GM04503 (cell line): ENCODE measurements at places on chromosomes 11 and 22.

GRCh38 chr22:43895986-43896645, 4.3 kb upstream of the PNPLA5 start:
- no peak for DNase-seq

- no peak for DNase-seq
These were observed 14.7 kb upstream of the SORL1-AS1 start for GRCh38 chr11:121467471-121467870.

- no peak for DNase-seq
These were observed 25.4 kb downstream of the APIP start for GRCh38 chr11:34890812-34891211.

- no peak for DNase-seq
These were observed 1.7 kb downstream of the NRXN2 start for GRCh38 chr11:64721359-64721699.

GRCh38 chr22:41538583-41538982, 5.7 kb downstream of the POLR3H start:
- no peak for DNase-seq

- no peak for DNase-seq
These were observed 13.7 kb downstream of the TRMU start for GRCh38 chr22:46349238-46349637.

DNA sequence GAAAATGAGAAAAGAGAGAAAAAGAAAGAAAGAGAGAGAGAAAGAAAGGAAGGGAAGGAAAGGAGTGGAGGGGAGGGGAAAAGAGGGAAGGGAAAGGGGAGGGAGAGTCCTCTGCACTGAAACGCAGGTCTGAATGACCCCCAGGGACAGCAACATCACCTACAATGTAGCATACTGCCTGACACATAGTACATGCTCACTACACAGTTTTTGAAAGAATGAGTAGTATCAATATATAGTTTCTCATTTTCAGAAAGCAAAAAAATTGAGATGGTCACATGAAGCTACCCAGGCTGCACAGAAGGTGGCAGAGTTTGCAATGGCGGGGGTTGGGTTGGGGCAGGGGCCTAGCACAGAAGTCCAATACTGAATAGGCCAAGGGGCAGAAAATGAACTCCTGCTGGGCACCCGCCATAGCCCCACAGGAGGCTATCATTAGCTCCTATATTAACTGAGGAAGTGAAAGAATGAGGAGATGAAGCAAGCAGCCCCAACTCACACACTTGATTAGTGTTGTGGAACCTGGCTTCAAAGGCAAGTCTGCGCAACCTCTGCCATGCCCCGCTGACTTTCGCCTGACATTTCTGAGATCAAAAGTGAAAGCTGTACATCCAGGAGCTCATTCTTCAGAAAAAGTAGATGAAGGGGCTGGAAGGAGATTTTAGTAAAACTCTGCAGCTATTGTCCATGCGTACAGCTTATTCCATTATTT, 241.2 kb upstream of the SYN3 start:
- no peak for DNase-seq

DNA sequence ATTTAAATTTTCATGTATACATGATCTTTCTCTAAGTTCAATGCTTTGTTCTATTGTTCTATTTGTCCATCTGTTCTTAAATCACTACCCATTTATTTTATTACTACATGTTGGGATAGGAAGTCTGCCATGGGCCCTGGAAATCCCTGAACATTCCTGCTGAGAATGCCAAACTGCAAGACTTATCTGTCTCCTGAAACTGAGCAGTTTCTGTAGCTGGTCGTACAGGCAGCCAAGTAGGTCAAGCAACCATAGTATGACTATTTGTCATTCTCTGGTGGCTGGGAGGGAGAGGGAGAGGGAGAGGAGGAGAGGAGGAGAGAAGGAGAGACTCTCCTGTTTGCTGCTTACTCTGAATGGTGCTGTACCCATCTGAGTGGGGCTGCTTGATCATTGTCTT, 82.8 kb upstream of the SNX19 start:
- peak; percentile 31 for DNase-seq

- DNase-seq = no peak
These were observed 5.1 kb upstream of the COMT start for GRCh38 chr22:19936513-19936912.

DNA sequence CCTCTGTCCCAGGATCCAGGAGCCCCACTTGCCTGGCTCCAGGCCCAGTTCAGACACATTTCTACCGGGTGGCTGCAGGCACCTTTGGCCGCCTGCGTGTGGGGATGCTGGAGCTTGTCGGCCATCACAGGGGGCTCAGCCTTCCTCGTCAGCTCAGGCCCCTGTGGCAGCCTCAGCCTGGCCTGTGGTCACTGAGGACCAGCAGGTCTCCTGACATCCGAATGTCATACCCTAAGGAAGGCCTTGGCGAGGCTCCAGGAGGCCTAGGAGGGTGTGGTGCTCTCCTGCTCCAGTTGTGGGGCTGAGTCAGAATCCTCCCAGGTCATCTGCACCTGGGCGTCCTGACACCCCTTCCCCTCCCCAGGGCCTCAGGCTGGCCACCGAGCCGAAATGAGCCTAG, 14.9 kb upstream of the SOX10 start:
- no peak for DNase-seq

DNA sequence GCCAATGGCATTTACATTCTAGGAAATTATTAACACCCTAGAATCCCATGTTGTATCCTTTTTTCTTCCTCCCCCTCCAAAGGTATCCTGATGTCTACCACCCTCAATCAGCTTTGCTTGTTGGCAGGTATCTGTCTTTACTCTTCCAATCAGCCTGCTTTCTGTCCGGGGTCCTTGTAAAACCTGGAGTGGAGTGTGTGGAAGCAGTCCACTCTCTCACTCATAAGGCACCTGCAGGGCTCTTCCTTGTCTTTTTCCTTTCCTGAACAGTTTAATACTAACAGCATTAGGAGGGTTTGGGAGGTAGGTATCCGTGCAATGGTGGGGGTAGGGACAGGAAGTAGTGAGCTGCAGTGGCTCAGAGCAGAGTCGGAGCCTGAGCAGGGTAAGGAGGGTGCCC, 193.4 kb downstream of the BARX2 start:
- DNase-seq = no peak

GRCh38 chr11:119491753-119492510, 69.0 kb upstream of the THY1 start:
- no peak for DNase-seq

- DNase-seq = no peak
These were observed 3.4 kb upstream of the NXPE1 start for GRCh38 chr11:114563077-114563476.

GRCh38 chr11:45733176-45733575, 67.8 kb upstream of the CHST1 start:
- DNase-seq = no peak

DNA sequence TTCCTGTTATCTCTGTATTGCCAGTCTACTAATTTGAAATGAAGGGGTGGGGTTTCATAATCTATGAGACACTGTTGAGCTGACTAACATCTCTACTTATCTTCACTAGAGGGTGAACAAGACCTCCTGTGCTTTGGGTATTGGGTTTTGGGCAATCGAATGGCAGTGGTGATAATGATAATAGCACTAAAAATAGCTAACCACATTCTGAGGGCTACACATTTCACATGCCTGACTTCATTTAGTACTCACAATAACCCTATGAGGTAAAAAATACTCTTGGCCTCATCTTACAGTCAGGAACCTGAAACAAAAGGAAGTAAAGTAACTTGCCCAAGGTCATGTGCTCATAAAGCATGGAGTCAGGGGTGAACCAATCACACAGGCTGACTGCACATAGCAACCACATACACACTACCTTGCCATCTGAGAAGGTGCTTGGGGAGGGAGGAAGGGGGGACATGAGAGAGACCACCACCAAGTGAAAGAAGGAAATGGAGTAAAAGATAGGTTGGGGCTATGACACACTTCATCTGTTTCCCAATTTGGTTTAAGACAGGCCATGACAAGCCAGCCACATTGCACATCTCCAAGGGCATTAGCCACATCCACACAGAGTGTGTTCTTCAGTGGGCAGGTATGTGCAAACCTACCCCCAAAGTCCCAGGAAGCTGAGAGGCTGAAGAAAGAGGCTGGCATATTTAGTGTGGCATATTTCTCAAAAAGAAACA, 387.6 kb upstream of the DDI1 start:
- DNase-seq = peak; percentile 31

DNA sequence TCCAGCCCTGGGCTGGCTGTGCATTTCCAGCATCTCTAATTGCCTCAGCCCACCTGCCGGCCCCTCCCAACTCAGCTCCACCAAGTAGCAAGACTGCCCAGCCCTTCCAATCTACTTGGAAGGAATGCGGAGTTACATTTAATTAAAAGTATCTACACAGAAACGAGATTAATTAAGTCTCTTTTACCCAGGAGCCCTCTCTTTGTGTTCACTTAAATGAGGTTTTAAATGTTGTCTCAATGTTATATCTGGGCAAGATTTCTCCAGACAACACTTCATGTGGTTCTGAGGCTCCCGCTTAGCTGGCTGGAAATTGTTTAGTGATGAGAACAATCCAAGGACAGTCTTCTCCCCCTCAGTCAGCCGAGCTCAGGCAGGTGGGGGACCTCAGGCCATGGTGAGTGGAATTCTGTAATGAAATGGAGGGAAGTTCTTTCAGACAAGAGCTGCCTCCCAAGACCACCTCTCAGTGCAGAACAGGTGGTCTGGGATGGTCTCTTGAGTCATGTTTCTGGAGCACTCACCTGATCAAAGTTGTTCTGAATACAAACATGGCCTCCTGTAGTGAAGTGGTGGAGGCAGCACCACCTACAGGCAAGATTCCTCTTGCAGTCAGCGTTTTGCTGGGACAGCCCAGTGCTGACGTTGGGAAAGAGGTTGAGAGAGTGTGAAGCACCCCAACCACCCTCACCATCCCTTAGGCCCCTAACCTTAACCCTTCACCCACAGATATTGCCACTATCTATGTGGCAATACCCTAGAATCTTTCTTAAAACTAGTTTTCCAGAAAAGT, 371.6 kb downstream of the CADM1 start:
- DNase-seq = no peak

GRCh38 chr11:67349457-67349856, 3.9 kb downstream of the POLD4 start:
- DNase-seq = no peak

- DNase-seq = no peak
These were observed 1.8 kb upstream of the MARK2 start for GRCh38 chr11:63837027-63837688.

DNA sequence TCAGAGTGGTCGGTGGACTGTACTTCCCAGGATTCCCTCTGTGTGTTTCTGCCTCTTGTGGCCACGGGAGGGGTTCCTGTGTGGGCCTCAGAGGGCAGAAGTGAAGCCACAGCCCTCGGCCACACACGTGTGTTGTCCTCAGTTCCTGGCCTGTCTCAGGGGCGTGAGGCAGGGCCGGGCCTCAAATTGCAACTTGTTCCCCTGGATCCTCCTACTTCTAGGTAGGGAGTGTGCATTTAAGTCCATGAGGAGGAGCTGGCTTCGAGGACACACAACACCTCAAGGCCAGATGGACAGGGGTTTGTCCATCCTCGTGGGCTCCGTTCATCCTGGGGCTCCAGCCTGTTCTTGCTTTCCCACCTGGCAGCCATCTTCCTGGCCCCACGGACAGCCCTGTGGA, 573.0 kb downstream of the TBC1D22A start:
- DNase-seq = no peak

DNA sequence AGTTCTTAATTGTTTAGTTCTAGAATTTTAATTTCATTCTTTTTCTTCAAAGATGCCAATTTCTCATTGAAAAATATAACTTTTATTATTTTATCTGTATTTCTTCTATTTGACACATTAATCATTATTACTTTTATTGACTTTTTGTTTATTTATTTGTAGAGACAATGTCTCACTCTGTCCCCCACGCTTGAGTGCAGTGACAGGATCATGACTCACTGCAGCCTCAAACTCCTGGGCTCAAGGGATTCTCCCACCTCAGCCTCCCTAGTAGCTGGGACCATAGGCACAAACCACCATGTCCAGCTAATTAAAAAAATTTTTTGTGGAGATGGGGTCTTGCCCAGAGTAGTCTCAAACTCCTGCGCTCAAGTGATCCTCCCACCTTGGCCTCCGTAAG, 30.3 kb upstream of the FBLN1 start:
- DNase-seq = no peak

DNA sequence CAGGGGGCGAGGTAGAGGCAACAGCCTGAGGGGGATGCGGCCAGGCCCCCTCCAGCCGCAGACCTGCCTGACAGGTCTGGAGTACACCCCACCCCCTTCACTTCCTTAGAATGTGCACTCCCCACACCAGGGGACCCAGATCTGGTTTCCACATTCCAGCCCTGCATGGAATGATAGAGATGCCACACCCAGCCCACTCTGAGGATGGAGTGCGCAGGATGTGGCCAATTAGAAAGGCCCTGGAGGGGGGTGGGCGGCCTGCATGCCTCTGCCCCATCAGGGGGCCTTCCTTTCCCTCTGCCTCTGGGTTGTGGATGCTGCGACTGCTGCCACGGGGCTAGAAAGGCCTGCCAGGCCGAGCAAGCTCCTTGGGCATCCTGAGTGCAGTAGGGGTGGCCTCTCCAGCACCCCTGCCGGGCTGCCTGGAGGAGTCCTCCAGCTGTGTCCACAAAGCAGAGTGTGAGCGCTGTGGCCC, 28.2 kb upstream of the MGAT3 start:
- DNase-seq = no peak

- DNase-seq = no peak
These were observed 21.8 kb upstream of the SMIM35 start for GRCh38 chr11:118108513-118108912.

GRCh38 chr11:30635401-30635989, 49.3 kb upstream of the MPPED2 start:
- no peak for DNase-seq

DNA sequence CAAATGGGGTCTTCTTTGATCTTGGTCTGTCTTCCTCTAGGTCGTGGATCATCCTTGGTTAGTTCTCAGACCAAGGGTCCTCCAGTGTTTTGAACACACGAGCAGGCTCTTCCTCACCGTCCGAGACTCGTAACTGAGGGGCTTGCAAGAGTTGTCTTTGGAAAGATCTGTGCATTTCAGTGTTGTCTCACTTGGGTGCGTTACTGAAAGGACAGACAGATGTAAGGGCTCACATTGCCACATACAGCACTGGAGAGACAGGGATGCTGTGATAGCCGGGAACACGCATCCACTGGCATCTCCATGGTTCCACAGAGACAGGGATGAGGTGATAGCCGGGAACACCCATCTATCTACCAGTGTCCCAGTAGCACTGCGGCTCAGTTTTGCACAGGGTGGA, 15.7 kb downstream of the GLB1L2 start:
- no peak for DNase-seq

- no peak for DNase-seq
These were observed 238.7 kb downstream of the FAM181B start for GRCh38 chr11:82494988-82495432.

GRCh38 chr11:13110929-13111812, 102.1 kb downstream of the RASSF10 start:
- no peak for DNase-seq

DNA sequence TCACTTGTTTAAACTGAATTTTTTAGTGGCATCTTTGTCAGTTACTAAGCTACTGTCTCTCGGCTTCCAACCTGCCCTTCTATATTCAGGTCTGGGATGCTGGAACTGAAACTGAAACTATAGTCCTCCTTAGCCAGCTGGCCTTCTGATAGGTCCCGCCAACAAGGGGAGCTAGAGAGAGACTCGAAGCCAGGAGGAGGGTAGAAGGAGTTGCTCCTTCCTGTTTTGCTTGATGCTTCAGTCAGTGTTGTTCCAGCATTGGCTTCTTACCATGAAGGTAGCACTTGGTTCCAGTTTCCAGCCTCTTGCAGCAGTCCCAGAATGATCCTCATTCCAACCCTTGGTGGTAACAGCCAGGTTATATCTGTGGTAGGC, 32.9 kb upstream of the HORMAD2 start:
- no peak for DNase-seq

- no peak for DNase-seq
These were observed 117.6 kb downstream of the ARL14EP start for GRCh38 chr11:30440510-30440909.

- no peak for DNase-seq
These were observed 12.8 kb downstream of the PMM1 start for GRCh38 chr22:41576877-41577276.
